Fibroblast of skin of back (primary cell): ENCODE measurements at places on chromosomes 2 and 18.

- DNase-seq = no peak
These were observed 11.2 kb upstream of the EN1 start for GRCh38 chr2:118858485-118859156.

GRCh38 chr2:228802181-228803071 lies 468.7 kb downstream of the PID1 start:
- no peak for DNase-seq

DNA sequence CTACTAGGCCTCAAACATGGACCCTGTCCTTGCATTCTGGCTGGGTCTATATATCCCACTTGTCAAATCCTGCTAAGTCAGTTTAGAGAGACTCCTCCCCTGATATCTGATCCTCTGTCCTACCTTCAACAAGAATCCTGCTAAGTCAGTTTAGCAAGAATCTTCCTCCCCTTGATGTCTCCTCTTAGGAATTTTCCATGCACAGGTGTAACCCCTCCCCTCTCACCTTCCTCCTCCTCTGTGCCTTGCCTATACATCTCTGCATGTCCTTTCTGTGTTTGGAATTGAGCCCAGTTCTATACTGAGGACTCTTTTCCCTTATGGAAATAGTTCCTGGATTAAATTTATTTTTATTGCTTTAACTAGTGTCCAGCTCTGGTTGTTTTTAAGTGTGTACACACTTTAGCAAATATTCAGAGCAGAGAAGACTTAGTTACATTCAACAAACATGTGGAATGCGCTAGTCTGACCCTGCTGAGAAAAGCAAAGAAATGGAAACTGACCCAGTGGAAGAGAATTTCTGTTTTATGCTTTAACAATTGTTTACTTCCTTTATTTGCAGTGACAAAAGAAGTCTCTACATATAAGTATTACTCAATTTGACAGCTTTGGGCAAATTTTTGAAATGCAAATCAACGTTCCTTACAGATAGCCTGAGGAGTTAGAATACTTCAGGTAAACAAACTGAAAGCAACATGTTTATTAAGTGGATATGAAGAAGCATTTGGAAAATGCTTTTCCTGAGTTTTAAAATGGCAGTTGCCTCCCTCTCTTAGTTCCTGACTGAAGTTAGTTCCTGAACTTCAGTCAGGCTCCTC lies 80.6 kb downstream of the RIT2 start:
- DNase-seq = no peak

DNA sequence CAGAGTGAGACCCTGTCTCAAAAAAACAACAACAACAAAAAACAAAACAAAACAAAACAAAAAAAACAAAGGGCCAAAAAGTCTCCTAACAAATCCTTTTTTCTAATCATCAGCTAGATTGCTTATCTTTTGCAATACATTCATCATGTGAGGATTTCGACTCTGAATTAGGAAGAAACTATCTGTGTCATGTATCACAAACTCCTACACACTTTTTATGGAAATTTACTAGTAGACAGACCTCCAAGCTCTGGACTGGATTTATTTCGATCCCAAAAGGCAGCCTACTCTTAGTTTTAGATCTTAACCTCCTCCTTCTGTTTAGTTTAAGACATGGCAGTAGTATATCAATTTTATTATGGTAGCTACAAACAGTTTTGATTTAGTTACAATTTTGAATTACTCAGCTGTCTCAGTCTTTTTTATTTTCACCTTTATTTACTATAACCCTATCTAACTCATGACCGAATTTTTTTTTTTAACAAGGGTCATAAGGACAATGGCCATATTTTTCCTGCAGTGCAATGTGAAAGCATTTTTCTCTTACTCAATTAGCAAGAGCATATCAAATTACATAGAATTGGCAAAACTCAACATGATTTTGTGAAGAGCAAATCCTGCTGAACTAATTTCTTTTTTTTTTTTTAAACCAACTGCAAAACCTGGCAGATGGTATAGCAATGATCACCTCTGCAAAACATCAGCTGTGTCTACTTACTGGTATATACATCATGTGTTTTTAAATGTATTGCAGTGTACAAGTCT lies 10.7 kb upstream of the CCDC88A start:
- no peak for DNase-seq

DNA sequence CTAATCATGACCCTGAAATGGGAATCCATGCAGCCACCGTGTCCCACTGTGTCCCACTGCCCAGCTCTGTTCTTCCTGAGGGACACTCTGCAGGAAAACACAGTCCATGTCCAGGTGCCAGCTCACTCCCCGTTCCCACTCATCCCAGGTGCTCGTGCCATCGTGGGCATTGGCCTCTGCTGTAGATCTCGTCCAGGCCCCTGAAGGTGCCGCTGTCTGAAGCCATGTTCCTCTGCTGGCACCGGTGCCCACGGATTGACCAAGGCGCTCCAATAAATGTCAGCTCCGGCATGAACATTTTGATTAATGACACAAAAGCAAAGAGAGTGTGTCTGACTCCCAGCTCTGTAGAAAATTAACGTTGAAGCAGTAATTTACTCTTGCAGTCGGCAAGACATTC lies 280.1 kb upstream of the SALL3 start:
- no peak for DNase-seq

DNA sequence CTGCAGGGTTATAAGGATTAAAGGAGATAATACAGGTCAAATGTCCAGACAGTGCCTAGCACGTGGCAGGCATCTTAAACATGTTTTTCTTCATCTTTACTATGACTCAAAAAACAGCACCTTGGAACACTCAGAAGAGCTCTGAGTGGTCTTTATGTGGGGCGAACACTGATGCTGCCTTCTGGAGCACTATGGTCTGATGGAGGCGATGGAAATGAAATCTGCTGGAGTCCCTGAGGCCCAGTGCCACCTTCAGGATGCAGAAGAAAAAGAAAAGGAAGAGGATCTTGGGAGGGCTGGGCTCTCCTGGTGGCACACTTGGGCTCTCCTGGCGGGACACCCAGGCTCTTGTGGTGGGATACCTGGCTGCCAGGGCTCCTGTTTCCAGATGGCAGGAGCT lies 171.8 kb downstream of the EIPR1 start:
- no peak for DNase-seq

DNA sequence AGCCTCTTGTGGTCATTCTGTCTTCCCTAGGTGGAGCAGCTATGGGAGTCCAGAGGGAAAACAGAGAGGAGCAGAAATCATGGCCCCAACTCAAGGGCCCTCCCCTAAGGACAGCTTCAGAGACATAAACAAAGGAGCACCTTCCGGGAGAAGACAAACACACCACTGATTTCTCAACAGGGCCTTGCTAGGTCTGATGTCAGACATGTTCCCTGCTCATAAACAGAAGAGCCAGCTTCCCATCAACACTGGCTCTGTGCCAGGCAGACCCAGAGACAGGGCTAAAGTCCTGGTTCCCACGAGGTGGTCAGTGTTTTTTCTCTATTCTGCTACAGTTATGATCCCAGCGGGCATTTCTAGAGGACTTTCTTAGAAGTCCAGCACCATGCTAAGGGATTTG lies 19.3 kb downstream of the CXCR2 start:
- no peak for DNase-seq

- no peak for DNase-seq
These were observed 56.2 kb downstream of the SOX11 start for GRCh38 chr2:5748391-5748790.
